ENCODE measurements at places on chromosomes 16 and 17. TPM values are rescaled to one million over a fixed set of nuclear protein-coding genes. Genes with fewer than 3 reads are reported as not detected.
A peak's percentile ranks its signal among the peaks of the same experiment; 100 is the strongest.

The MXRA7 gene
- 32.0 TPM for total RNA-seq

The KRTAP4-4 gene
- not detected for total RNA-seq

The CMTM2 gene
- total RNA-seq, result 1.1 TPM

The OR1F1 gene
- total RNA-seq, result not detected

The ABCC6 gene
- not detected for total RNA-seq

The ZPBP2 gene
- not detected for total RNA-seq

The AHSP gene
- not detected for total RNA-seq

The NPIPB6 gene
- 4.6 TPM for total RNA-seq

The SLC52A1 gene
- total RNA-seq, result 2.2 TPM

The PPY gene
- not detected for total RNA-seq

The NLRP1 gene
- 39.1 TPM for total RNA-seq

The GFAP gene
- total RNA-seq, result not detected

The CCT6B gene
- total RNA-seq, result 1.9 TPM

- DNase-seq, result no peak
Measured at GRCh38 chr17:40497695-40498094, 3.7 kb downstream of the TNS4 start.

- DNase-seq, result no peak
Measured at GRCh38 chr16:63461248-63461841, 1425.1 kb upstream of the CDH8 start.

- DNase-seq, result no peak
Measured at GRCh38 chr17:80491478-80492342, 15.3 kb upstream of the NPTX1 start.

DNA sequence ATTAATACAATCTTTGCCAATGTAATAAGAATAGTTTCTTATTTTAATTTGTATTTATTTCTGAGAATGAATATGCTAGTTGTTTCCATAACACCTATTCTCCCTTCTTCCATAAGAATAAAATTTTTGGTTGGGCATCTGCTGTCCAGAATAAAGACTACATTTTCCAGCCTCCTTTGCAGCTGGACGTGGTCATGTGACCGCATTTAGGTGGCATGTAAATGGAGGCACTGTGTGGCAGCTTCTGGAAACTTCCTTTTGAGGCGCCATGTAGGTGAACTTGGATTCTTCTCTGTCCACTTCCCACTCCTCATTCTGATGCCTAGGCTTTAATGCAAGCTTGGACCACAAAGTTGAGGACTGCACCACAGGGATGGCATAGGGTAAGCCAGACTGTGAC lies 215.4 kb upstream of the AXIN2 start:
- no peak for DNase-seq

DNA sequence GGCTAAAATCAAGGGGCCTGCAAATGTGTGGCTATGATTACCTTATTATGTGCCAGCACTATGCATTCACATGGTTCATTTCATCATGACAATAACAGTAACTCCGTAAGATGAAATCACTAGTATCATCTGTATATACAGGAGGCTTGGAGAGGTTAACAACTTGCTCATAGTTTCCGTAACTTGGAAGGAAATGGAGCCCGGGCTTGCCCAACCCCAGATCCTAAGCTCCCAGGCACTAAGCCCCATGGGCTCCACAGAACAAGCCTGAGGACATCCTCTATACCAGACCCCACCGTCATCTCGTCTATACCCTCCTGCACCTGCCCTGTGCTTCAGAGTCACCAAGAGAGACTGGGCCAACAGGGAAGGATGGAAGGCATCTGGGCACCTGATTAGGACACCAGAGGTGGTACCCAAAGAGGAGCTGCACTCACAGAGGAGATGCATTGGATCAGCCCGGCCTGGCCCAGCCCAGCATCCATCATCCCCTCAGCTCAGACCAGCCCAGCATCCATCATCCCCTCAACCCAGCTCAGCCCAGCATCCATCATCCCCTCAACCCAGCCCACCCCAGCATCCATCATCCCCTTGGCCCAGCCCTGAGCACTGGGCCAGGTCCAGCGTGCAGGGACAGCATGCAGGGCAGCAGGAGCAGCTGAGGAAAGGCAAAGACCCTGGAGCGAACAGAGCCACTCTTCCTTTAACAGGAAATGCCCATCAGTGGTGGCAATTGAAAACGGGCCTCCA lies 28.5 kb downstream of the NSMCE1 start:
- DNase-seq, result no peak

DNA sequence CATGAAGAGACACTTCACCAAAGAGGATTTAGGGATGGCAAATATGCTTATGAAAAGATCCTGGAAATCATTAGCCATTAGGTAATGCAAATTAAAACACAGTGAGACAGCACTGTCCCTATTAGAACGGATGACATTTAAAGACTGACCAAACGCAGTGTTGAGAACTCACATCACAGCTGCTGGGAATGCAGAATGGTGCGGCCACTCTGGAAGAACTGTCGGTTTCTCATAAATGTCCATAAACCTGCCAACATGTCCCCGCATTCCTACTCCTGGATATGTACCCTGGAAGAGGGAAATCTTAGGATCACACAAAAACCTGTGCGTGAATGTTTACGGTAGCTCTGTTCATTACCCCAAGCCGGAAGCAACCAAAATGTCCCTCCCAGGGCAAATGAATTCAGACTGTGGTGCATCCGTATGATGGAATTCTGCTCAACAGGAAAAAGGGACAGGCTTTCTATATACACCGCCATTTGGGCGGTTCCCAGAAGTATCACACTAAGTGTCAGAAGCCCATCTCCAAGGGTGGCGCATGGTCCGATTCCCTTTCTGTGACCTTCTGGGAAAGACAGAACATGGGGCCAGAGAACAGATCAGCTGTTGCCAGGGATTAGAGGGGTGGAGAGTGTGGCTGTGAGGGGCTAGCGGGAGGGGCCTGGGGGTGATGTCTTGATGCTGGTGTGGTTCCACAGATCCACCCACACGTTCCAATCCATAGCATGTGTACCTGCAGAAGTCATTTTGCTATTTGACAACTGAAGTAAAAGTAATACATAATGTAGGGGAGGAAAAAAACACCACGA lies 197.2 kb upstream of the CHMP6 start:
- DNase-seq, result no peak

DNA sequence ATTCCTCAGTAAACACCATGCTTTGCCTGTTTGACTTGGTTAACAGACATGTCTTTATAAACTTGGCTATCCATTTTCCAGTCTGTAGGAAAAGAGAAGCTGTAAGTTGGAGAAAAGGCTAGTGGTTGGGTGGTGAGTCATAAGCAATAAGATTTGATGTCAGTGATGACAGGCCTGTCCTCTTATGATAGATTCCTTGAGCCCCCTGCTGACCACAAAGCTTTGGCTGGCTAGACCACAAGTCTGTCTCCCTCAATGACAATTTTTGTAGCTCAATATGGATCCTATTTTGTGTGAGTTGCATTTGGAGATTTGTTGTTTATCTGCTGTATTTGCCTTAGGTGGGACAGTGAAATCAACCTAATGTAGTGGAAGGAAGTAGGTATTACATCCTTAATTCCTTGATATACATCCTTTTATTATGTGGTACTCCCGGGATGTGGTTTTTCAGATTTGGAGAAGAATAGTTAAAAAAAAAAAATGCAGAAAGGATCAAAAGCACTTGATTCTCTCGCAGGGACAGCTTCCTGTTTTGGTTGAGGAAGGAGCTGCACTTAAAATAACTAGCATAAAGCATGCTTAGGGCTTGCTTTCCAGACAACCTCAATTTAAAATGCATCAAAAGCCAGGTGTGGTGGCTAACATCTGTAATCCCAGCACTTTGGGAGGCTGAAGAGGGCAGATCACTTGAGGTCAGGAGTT lies 67.4 kb downstream of the SIAH1 start:
- peak; percentile 69 for DNase-seq

- DNase-seq, result no peak
Measured at GRCh38 chr17:17028878-17029535, 13.2 kb upstream of the MPRIP start.

DNA sequence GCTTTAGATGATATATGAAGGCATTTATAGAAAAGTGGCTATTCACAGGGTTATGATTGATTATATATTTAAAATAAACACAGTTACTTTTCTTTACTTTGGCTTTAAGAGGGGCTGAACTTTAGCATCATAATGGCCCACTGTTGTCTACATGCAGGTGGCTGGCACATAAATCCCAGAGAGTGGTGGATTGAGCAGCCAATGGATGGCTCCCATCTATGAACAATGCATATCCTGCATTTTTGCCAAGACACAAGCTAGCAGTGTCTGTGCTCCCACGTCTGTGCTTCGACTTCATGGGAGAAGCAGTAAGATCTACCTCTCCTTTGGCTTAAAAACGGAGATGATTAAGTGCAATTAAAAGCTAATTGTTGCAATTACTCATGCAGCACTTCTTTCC lies 373.2 kb upstream of the CDH11 start:
- no peak for DNase-seq

- no peak for DNase-seq
Measured at GRCh38 chr16:69703638-69704037, 22.7 kb downstream of the NQO1 start.

GRCh38 chr16:66473654-66474519 lies 46.8 kb downstream of the BEAN1 start:
- no peak for DNase-seq

GRCh38 chr17:5840811-5841446 lies 229.2 kb upstream of the WSCD1 start:
- DNase-seq, result no peak

DNA sequence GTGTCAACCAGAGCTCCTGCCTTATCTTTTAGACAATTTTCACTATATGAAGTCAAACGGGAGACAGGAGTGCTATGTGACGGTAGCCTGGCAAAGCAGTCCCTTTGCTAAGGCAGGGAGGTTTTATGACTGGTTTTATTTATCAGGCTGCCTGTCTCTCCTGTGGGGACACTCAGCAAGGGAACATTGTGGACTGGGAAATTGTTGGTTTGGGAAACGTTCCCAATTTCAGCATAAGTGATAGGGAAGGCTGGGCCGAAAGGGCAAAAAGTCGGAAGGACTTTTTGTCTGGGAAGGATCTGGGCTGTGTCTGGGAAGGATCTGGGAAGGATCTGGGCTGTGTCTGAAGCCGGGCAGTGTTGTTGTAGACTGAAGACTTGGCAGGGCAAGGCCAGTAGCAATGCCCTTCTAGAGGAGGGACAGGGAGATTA lies 211.2 kb downstream of the PARN start:
- no peak for DNase-seq

- DNase-seq, result no peak
Measured at GRCh38 chr17:4887581-4887980, 11.8 kb upstream of the C17orf107 start.

- no peak for DNase-seq
Measured at GRCh38 chr16:7404217-7404616, 71.6 kb downstream of the RBFOX1 start.

DNA sequence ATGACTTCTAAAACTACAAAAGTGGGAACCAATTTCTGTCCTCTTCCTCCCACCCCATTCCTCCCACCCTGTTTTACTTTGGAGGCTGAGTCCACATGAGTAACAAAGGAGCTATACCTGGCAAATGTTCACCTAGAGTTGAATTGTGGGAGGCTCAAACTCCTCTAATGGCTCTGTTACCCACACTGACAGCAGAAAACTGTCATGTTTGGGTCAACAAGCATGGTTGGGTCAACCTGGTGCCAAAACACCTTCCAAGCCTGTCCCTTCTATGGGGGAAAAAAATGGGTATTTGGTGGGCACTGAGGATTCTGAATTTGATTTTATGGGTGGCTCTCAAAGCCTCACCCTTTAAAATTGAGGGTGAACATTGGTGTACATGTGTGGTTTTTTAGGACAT lies 12.0 kb upstream of the HOXB13 start:
- DNase-seq, result no peak

DNA sequence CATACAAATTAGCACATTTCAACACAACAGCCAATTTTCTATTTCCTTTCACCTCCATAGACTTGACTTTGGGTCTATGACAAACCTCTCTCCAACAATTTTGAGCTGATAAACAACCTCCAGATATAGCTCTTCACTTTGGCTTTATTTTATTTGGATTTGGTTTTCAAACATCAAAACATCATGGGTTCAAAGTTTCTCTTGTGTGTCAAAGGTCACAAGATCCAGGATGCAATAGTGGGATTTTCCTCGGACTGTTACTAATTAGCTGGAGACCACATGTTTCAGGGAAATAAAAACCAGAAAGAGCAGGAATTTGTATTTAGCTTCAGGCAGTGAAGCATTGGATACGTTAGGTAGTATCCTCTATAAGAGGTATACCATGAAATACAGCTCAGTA lies 351.0 kb upstream of the SOX9 start:
- DNase-seq, result no peak

- DNase-seq, result no peak
Measured at GRCh38 chr17:75684924-75685323, 17.8 kb downstream of the SAP30BP start.

DNA sequence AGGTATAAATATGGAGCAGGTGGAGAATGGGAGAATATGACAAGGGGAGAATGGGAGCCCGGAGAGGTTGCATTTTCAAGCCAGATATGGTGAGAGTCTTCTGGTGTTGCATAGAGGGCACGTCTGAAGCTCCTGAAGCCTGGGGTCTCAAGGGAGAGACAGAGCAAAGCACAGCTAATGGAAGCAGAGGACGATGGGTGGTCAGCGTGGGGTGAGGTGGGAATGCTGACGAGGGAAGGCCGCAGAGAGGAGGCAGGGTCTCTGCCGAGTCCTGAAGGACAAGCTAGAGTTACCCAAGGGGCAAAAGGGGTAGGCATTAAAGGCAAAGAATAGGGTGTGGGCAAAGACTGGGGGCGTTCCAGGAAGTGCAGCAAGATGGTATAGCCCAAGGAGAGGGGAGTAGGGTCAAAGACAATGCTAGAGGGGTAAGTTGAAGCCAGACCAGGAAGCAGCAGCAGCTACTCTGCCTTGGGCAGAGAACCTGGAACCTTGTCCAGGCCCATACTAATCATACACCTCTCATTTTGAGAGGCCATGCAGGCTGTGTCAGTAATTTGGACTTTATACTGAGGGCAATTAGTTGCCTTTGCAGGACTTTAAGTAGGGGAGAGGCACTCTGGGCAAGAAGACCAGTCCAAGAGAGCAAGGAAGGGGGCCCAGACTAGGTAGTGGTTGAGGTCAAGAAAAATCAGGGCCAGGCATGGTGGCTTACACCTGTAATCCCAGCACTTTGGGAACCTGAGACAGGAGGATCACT lies 2.7 kb downstream of the OTOP3 start:
- no peak for DNase-seq

DNA sequence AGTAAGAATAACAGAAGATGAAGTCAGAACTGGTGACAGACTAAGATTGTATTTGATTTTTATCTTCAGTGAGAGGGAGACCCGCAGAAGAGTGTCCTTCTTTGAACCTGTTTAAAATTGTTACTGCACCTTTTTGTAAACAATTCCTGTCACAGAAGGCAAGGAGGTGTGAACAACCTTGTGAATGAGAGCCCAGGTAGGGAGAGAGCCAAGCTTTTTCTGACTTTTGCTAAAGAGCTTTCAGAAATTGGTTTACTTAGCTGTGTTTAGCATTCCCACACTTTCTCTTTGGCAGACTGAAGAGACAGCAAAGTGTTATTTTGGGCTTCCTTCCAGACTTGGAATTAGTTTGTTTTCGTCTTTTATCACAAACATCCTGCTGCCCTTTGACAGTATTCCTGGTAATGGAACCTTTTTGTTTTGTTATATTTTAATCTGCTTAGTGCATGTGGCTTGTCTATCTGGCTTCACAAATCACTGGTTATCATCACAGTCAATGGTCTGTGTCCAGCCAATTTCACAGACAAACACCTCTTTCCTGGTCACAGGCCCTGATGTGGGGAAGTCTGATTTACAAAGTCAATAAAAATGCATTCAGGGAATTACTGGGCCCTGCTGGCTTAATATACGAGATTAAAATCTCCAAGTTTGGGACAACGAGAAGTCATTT lies 85.7 kb upstream of the HS3ST2 start:
- DNase-seq, result no peak

- DNase-seq, result no peak
Measured at GRCh38 chr17:65811043-65811442, 249.6 kb upstream of the AXIN2 start.

GRCh38 chr17:6914711-6915110 lies 81.1 kb upstream of the ALOX12 start:
- no peak for DNase-seq
